SK-N-SH (cell line): ENCODE measurements at places on chromosomes 6 and 20. TPM values are rescaled to one million over a fixed set of nuclear protein-coding genes. Genes with fewer than 3 reads are reported as not detected.
A peak's percentile ranks its signal among the peaks of the same experiment; 100 is the strongest.

DNA sequence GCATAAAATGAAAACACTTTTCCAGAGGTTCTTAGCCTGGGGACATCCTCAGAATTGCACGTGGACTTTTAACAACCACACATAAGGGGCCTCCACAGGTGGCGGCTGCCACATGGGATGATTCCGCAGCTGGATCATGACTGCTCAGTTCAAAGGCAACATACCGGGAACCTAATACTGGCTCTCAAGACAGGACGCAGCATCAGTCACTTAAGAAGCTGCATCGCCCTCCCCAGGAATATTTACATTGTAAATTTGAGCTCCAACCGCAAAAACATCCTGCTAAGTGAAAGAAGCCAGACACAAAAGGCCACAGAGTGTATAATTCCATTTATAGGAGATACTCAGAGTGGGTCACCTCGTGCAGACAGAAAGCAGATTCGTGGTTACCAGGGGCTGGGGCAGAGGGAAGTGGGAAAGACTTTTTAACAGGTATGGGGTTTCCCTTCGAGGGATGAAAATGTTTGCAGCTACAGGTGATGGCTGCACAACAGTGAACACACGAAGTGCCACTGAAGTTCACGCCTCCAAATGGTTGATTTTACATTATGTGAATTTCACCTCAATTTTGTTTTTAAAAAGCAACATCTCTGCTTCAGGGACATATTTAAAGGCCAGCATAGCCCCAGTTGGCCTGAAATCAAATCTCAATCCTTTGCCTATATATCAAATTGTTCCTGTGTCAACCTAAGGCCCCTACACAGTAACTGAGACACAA lies 141.5 kb downstream of the BMP7 start:
- H3K4me3 ChIP-seq, result no peak overlapping the region
- H3K36me3 ChIP-seq, result no peaks in the 10 kb centered on the region
- H3K27me3 ChIP-seq, result no peaks in the 10 kb centered on the region
- DNase-seq, result no peak
- H3K4me1 ChIP-seq, result no peaks in the 10 kb centered on the region; the same call in 1 of the 2 replicates

- H3K36me3 ChIP-seq, result no peaks in the 10 kb centered on the region
- no peaks in the 10 kb centered on the region for H3K4me1 ChIP-seq
- no peak for DNase-seq
- no peak overlapping the region for H3K4me3 ChIP-seq
- no peaks in the 10 kb centered on the region for H3K27me3 ChIP-seq
Measured at GRCh38 chr6:155411154-155412052, 44.2 kb downstream of the NOX3 start.

GRCh38 chr6:74312081-74312480 lies 616.1 kb downstream of the CD109 start:
- no peaks in the 10 kb centered on the region for H3K4me1 ChIP-seq
- H3K4me3 ChIP-seq, result no peak overlapping the region
- no peak for DNase-seq

DNA sequence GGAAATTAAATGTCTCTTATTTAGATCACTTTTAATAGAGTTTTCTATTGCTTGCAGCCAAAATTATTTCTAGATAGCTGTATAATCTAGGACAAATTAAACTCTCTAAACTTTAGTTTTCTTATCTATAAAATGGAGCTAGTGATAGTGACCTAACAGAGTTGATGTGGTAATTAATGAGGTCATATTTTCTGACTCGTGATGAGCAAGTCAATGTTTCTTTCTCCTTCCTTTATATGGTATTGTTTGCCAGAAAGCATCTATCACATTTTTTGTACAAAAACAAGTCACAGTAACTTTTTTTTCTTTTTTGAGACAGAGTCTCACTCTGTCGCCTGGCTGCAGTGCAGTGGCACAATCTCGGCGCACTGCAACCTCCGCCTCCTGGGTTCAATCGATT lies 267.7 kb downstream of the FARS2 start:
- H3K27me3 ChIP-seq, result no peaks in the 10 kb centered on the region
- H3K4me1 ChIP-seq, result no peaks in the 10 kb centered on the region; the same call in 1 of the 2 replicates
- H3K4me3 ChIP-seq, result no peak overlapping the region
- H3K27ac ChIP-seq, result no peak overlapping the region
- DNase-seq, result no peak

- no peak overlapping the region for H3K4me3 ChIP-seq
- H3K27me3 ChIP-seq, result peaks cover 8% of the 10 kb centered on the region; the same call in 1 of the 2 replicates
- peak; percentile 80 for DNase-seq
- no peaks in the 10 kb centered on the region for H3K36me3 ChIP-seq
- peak overlapping the region; percentile 47; the same call in 1 of the 2 replicates for H3K27ac ChIP-seq
Measured at GRCh38 chr20:37911838-37912281, 8.9 kb downstream of the VSTM2L start.

DNA sequence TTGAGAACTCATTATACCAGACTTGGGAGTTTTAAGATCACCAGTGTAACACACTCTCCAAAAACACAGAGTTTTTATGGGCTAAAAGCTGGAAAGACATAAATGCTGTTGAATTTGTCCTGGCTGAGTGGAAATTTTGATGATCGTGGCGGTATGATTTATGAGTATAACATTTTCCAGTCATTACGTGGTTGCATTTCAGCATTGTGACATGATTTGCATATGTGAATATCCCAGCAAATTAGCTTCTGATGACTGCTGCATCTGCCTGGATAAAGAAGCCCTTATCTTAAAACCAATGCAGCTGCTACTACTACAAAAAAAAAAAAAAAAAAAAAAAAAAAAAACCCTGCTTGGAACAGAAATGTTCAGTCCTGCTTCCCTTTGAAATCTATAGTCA lies 850.9 kb downstream of the TFAP2A start:
- H3K27ac ChIP-seq, result no peak overlapping the region
- no peaks in the 10 kb centered on the region for H3K4me1 ChIP-seq
- no peak overlapping the region for H3K4me3 ChIP-seq
- no peaks in the 10 kb centered on the region for H3K36me3 ChIP-seq
- no peak for DNase-seq

FABP7 gene
- polyA plus RNA-seq, result not detected in 2 replicates

CST7 gene
- 0.07 and 0.08 TPM in 2 replicates for polyA plus RNA-seq
